ENCODE measurements at places on chromosomes 16 and 17.

GRCh38 chr16:89246903-89247733, 29.6 kb downstream of the ZNF778 start:
- ATAC-seq = peak; percentile 85

- ATAC-seq = peak; percentile 19
These were observed 704.9 kb downstream of the MAF start for GRCh38 chr16:78895681-78896080.

DNA sequence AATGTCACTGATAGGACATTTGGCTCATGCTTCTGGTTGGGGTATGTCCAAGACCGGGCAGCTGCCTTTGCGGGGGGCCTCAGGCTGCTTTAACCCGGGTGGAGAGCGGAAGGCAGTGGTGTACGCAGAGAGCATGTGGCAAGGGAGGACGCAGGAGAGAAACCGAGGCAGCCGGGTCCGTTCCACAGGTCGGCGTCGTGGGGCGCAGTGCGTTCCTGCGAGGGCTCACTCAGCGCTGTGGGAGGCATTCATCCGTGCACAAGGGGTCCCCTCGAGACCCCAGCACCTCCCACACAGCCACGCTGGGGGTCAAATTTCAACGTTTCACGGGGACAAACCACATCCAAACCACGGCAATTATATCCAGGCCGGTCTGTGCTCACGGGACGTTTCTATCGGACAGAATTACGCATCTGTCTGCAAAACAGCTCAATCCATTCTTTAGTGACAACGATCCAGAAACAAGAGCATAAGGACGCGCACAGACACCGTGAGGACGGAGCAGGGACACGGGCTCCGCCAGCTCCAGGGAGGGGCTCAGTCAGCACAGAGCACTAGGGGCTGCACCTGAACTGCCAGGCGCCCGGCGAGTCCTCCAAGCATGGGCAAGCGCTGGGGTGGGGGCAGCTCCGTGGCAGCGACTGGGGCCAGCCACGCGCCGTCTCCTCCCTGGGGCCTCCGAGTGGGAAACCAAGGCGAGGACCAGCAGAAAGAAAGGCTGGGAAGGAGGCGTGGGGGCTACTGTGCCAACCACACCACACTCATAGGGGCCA, 108.4 kb upstream of the METRNL start:
- no peak for ATAC-seq

DNA sequence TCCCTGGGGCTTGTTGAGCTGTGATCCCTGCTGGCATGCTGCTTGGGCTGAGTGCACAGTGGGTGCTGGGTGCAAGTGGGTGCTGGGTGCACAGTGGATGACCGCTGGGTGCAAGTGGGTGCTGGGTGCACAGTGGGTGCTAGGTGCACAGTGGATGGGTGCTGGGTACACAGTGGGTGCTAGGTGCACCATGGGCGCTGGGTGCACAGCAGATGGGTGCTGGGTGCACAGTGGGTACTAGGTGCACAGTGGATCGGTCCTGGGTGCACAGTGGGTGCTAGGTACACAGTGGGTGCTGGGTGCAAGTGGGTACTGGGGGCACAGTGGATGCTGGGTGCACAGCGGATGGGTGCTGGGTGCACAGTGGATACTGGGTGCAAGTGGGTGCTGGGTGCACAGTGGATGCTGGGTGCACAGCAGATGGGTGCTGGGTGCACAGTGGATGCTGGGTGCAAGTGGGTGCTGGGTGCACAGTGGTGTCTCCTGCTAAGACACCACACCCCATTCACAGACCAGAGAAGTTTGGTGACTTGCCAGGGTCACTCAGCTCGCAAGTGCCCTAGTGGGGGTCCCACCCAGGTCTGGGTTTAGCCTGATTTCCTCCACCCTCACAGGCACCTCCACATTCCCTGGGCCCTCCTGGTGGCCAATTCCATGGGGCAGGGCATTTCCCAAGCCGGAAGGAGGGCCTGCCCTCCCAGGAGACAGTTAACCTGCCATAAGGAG, 33.5 kb downstream of the ZFPM1 start:
- ATAC-seq = no peak

DNA sequence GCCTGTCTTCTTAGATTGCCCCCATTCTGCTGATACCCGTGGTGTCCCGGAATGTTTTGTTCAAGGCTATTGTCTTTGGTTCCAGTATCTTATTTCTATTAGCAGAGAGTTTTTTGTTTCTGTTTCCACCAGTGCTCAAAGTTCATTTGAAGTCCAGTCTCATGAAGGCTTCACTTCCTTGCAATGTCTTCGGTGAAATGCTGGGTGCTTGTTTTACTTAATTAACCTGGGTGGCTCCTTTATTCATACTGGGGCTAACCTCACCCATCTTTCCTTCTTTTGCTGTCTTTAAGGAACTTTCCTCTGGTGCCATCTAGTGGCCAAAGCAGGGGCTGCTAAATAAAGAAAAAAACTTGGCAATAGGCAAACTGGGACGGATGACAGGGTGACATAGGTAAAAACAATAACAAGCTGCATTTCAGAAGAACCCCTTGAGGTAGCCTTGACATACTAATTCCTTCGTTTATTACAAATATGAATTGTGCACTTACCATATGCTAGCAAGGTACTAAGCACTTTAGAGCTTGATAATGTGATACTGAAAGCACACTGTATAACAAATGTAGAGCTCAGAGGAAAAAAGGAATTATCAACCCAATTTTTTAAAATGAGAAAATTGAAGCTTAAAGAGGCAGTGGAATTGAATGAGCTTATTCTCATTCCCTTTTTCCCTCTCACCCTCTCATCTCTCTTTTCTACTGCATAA, 2.8 kb upstream of the SMIM36 start:
- peak; percentile 65 for ATAC-seq

- ATAC-seq = no peak
These were observed 256.2 kb downstream of the FOXL1 start for GRCh38 chr16:86834451-86835035.

- ATAC-seq = no peak
These were observed 31.0 kb downstream of the RND2 start for GRCh38 chr17:43056051-43056450.

DNA sequence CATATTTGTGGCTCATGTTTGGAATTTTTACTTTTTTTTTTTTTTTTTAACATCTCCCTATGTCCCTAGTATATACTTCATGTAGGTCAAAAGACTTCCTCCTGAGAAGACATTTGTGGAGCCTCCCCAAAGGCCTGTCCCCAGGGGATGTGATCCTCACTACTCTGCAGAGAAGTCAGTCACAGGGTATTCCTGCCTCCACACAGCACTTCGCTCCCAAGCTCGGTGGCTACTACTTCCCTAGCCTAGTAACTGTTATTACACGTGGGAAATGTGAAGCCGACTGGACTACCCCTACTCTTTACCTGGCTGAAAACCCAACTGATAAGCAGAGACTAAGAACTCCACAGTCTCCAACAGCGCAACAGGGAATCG, 116.8 kb downstream of the HIC1 start:
- ATAC-seq = no peak

- no peak for ATAC-seq
These were observed 156.3 kb downstream of the ITFG1 start for GRCh38 chr16:47304563-47304962.

All from activated CD4-positive, CD25-positive, alpha-beta regulatory T cell treated with anti-CD3 and anti-CD28 coated beads, Interleukin-2, amount 50 U/mL, for 24 hours (primary cell).